Fibroblast of pulmonary artery (primary cell): ENCODE measurements at places on chromosomes 5 and 9.

- peak; percentile 84 for DNase-seq
These were observed 42.8 kb upstream of the PDE8B start for GRCh38 chr5:77167695-77168121.

DNA sequence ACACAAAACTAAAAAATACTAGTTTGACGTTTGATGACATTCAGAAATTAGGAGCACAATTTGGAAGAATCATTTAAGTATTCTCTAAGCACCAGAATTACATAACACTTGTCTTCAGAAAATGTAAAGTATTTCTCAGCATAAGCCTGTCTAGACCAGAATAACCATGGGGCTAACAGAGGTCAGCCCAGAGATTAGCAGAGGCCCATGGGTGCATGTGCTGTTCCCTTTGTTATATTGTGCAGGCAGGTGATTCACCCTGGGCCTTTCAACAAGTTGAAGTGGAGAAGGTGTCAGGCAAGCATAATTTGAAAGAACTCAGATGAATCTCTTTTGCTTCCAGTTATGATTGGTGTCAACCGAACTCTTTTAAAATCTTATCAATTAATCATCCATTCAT lies 227.9 kb downstream of the LURAP1L start:
- no peak for DNase-seq

DNA sequence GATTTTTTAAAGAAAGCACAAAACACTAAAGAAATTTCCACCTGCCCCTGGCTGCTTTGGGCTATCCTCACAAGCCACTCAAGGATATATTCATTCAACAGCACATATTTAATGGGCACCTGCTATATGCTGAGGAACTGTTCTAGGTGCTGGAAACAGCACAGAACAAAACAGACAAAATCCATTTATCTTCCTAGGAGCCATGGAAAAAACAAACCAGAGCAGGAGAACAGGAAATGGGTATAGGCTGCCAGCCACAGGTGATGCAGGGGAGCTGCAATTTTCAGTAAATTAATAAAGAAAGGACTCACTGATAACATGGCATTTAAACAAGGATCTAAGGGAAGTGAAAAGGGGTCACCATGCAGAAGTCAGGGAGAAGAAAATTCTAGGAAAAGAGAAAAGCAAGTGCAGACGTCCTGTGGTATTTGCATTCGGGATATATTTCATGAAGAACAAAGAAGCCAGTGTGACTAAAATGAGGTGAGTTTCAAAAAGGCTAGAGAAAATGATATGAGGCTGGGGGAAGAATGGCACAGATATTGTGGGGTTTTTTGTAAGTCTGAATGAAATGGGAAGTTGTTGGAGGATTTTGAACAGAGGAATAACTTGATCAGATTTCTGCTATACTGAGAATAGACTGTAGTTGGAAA lies 152.2 kb downstream of the ADAMTSL1 start:
- DNase-seq: no peak

DNA sequence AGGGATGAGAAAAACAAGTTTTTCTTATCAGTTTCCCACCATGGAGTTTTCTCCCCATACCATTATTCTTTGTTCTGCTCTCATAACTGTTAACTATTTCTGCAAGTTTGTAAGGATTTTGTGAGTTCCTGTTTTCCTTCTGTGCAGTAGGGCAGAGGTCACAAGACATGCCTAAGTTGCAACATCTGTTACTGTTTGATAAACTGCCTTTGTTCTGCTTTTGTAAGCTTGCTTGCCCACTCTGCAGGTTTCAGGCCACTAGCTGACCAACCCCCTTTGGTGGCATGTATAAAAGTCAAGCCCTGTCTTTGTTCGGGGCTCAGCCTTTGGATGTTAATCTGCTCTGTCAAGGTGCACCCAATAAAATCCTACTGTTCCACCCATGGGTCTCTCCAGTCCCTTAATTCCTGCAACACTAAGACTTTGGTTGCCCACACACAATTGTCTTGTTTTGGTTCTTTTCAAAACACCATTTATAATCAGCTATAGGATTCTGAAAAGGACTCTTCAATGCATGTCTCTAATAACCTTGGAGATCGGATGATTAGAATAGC lies 545.4 kb downstream of the CDH9 start:
- no peak for DNase-seq

- peak; percentile 18 for DNase-seq
These were observed 1.1 kb upstream of the ICE1 start for GRCh38 chr5:5421149-5421960.

GRCh38 chr9:123373946-123374345 lies 17.9 kb downstream of the CRB2 start:
- DNase-seq: no peak

- no peak for DNase-seq
These were observed 4.7 kb downstream of the VAV2 start for GRCh38 chr9:133987446-133987788.

DNA sequence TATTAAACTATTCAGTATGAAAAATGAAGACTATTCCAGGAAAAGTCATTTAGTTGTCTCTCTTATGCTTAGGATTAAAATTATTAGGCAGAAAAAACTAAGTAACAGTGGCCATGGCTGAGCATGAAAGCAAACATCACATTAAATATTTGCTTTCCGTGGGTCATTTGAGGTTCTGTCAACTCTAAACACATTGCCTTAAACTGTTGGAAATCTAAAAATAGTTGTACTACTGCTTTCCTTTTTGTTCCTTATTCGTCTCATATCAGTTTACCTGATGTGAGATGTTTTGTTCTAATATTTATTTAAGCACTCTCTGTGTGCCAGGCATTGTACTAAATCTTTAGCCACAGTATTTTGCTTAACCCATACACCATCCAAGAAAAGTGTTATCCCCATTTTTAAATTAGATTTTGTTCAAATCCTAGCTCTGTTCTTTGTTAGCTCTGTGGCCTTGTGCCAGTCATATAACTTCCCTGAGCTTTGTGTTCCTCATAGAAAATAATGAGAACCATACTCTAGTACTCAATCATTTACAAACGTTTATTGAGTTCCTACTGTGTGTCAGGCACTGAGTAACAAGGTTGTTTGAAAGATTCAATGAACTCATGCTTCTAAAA lies 18.7 kb upstream of the ZNF608 start:
- no peak for DNase-seq

DNA sequence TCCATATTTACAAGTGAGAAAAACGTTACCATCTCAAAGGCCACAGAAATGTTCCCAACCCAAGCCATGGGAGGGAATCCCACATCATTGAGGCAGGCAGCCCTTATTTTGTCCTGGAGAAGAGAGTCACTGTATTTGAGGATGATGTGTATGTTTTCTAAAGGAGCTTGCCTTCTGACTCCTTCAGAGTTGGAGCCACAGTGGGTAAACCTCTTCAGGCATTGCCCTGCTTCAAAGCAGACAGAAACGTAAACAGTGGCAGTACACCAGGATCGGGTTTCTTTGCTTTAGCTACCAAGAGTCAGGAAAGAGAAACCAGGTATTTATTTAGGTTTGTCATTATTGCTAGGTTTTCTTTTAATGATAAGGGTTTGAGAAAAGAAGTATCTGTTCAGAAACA lies 45.7 kb downstream of the MUSK start:
- no peak for DNase-seq

- no peak for DNase-seq
These were observed 22.2 kb downstream of the RCL1 start for GRCh38 chr9:4814913-4815312.

- DNase-seq: no peak
These were observed 473.0 kb downstream of the NTRK2 start for GRCh38 chr9:85142496-85142911.

DNA sequence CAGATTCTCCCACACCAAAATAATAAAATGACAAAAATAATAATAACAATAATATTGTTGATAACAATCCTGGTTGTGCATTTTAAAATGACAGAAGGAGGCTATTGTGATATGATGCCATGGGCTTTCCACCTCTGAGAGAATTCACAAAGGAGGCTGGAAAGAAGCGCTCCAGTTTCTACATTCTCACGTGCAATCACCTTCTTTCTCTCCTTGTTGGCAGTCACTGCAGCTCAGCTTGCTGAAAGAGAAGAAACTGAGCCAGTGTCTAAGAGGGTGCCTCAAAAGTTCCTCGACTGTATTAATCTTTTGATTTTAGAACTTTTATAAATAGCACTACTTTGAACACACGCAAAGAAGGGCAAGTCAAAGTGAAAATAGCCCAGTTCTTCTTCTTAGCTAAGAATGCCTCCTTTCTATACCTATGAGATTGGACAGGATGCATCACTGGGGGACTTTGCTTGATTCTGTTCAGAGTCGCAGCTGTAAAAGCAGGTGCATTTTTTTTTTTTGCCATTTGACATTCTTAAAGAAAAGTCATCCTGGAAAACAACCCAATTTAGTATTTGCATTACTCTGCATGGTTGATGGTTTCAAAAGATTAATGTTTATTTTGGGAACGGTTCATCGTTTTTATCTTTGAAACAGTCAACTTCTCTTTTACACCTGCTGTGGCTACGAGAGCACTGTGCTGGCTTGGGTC lies 12.4 kb upstream of the SUB1 start:
- DNase-seq: no peak

- no peak for DNase-seq
These were observed 12.9 kb downstream of the NFIB start for GRCh38 chr9:14301006-14301405.

DNA sequence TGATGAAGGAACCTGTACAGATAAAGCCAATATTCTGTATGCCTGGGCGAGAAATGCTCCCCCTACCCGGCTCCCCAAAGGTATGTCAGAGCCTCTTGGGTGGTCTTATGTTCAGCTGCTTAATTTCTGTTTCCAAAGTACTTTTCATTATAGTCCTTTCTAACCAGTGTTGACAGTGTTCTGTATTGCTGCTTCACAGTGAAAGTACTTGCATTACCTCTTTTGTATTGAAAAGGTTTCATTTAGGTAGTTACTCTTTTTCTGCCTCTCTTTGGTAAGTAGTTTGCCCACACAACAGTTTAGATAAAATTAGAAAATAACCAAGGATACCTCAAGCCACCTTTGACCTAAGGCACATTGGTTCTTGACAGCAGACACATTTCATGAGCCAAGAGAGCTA lies 169.9 kb downstream of the PAM start:
- DNase-seq: no peak

GRCh38 chr9:121053544-121053943 lies 3.5 kb upstream of the C5 start:
- DNase-seq: no peak

DNA sequence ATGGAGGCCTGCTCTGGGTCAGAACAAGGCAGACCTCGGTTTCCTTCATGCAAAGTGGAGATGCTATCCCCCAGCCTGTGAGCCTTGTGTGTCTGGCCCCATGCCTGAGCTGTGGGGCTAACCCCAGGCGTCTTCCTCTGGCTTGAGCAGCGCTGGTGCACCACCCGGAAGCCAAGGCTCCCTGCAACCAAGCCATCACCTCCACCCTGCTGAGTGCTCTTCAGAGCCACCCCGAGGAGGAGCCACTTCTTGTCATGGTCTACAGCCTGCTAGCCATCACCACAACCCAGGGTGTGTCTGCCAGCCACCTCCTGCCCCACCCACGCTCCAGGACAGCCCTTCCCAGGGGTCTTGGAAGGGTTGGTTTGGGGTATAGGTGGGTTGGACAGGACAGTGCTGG lies 16.2 kb downstream of the REXO4 start:
- no peak for DNase-seq

DNA sequence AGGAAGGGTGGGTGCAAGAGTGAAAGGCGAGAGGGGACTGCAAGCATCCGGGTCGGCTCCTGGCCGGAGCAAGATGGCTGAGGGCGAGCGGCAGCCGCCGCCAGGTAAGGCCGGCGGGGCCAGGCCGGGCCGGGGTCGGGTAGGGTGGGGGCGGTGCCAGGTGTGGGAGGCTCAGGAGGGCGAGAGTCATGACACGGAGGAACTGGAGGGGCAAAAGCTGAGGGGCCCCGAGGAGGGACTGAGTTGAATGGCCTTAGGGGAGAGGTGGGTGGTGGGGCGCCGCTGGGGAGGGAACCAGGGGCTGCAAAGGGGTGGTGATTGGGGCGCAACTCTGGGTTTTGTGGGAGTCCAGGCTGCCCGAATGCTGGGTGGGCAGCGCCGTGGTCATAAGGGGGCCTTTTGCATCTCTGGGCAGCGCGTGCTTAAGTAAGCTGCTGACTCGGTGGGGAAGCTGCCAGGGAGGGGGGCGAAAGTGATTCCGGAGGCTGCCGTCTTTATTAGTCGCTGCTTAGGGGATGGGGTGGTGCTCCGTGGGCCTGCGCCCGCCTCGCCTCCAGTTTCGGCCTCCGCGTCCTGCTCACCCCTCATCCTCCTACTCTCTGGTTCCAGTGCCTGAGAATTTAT lies 425 bp downstream of the PTPA start:
- peak; percentile 52 for DNase-seq

DNA sequence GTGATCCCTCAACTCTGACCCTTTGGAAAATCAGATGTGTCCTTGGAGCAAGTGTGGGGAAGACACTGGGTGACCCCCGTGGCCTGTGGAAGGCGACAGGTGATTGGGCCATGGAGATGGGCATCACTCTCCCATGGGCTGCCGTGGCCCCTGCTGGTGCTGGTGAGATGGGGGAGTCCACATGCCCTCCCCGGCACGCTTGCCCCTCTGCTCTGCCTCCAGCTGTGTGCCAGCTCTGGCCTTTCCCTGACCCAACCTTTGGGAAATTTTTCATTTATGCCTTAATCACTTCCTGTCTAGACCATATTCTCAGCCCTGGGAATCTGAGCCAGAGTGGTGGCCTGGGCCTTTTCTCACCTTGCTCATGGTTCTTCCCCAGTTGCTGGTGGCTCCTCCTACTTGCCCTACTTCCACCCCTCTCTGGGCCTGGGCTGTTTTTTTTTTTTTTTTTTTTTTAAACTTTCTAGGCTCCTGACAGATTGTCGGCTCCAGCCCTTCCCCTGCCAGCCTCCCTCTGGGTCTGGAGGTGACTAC lies 56.6 kb downstream of the RGS3 start:
- DNase-seq: peak; percentile 31

- no peak for DNase-seq
These were observed 224.2 kb downstream of the ARL15 start for GRCh38 chr5:54086191-54086590.

DNA sequence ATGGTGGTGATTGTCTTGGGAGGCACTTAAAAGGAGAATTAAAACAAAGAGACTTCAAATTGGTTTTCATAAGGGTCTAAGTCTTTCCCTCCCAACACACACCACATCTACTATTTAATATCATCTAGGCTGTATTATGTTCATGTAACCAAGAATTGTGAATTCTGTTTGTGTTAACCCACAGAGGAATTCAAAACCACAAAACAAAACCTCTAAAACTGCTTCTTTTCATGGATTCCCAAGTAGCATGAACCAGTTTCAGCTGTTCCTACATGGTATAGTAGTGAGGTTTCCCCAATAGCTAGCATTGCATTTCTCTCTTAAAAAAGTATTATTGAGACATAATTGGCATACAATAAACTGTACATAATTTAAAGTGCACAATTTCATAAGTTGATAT lies 283.8 kb downstream of the CD180 start:
- no peak for DNase-seq
